ENCODE measurements at places on chromosomes 2 and 18.

- no peak for DNase-seq
These were observed 122.8 kb downstream of the SLC4A10 start for GRCh38 chr2:161746891-161747535.

DNA sequence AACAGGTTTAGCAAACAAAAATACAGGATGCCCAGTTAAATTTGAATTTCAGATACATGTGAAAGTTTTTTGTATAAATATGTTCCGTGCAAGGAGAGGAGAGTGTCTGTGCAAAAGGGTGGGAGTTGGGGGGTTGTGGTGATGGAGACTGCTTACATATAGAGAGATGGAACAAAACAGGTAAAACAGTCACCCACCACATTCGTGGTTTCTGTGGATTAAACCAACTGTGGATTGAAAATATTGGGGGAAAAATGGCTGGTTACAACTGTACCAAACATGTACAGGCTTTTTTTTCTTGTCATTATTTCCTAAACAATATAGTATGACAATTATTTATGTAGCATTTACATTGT, 245.7 kb downstream of the TNS1 start:
- no peak for DNase-seq

DNA sequence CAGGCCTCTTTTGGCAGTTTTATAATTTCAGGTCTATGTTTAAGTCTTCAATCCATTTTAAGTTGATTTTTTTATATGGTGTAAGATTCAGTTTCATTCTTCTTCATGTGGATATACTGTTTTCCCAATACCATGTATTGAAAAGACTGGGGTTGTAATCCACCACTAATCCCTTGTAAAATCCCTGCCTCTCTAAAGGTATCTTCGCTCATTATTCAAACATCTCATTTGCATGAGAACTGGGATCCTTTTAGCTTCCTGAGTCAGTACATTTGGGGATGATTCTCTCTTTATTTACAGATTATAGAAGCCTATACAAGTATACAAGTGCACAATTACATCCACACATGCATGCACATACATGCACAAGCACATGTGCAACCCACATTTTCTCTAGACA, 25.3 kb downstream of the DHRS9 start:
- DNase-seq: no peak

DNA sequence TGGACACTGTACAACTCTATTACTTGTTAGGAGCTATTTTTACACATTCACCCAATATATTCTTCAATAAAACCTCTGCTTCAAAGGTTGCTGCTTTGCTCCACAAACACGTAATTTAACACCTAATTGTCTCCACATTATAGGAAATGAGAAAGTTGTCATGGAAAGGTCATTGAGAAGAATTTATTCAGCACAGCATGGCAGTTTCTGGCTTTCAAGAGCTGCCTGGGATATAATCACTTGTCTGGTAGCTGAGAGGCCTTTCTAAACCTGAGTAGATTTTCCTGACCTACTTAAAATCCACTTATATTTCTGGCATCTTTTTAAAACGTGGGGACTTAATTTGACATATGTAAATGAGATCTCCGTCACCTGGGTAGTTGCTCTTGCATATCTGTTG, 216.1 kb downstream of the ZNF804A start:
- peak; percentile 47 for DNase-seq

GRCh38 chr2:198807131-198807530, 650.6 kb downstream of the SATB2 start:
- no peak for DNase-seq

GRCh38 chr2:174327841-174328113, 7.0 kb upstream of the SP9 start:
- no peak for DNase-seq

GRCh38 chr2:11248-11941, 34.9 kb downstream of the FAM110C start:
- DNase-seq: no peak
